ENCODE measurements at places on chromosomes 12 and 14. TPM values are rescaled to one million over a fixed set of nuclear protein-coding genes. Genes with fewer than 3 reads are reported as not detected.

DNA sequence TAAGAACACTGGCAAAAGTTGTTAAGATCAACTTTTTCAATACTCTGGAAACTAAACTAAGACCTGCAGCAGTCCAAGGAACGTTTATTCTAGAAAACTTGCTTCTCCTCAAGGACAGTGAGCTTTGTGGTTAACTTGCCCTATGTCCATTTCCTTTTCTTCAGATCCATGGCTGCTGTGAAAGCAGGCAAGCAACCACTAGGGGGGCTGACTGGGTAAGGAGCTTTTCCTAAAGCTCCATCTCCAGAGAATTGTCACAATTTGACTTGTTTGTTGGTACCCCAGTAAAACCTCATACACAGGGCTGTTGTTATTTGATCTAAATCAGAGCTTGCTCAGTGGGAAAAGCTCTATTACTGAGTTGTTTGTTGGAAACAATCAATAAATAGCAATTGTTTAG lies 10.1 kb upstream of the RPL10L start:
- DNase-seq, result no peak
- H3K36me3 ChIP-seq, result no peaks in the 10 kb centered on the region
- no peak overlapping the region for H3K27ac ChIP-seq
- no peak overlapping the region for H3K4me3 ChIP-seq
- H3K4me1 ChIP-seq, result no peaks in the 10 kb centered on the region

GRCh38 chr12:107026806-107027635 lies 40.1 kb upstream of the MTERF2 start:
- H3K4me3 ChIP-seq, result no peak overlapping the region
- H3K27ac ChIP-seq, result no peak overlapping the region
- no peak for DNase-seq
- H3K36me3 ChIP-seq, result no peaks in the 10 kb centered on the region

Gene ASPG
- total RNA-seq, result not detected

Gene OASL
- 0.35 TPM for total RNA-seq

Gene PLXNC1
- 41.3 TPM for total RNA-seq

Gene SP7
- total RNA-seq, result not detected

DNA sequence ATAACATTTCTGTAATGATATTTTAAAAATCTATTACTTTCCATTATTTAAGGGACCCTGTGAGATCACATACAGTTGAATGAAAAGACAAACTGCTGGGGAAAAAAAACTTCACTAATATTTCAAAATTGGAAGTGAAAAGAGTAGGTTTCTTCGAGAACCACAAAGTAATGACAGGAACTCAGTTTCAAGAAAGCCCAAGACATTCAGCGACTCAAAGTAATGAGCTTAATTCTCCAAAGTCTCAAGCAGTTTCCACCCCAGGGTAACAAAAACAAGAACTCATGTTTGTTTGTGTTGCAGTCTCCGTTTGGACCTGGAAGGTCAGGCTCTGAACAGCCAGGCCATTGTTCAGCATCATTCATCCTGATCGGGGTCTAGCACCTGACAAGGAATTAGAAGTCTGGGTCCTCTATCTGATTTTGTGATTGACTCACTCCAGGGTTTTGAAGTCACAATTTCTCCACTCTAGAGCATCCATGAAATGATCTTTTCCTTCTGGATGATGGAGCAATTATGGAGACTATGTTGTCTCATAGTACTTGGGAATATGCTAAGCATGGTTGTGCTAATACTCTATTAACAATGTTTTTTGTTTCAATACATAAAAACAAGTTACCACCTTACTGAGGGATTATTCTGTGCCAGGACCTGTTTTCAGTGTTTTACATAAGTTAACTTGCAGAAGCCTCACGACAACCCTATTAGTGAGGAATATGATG lies 126.9 kb downstream of the SLC25A21 start:
- H3K27me3 ChIP-seq, result no peaks in the 10 kb centered on the region
- no peaks in the 10 kb centered on the region for H3K36me3 ChIP-seq
- no peak for DNase-seq
- H3K4me3 ChIP-seq, result no peak overlapping the region

DNA sequence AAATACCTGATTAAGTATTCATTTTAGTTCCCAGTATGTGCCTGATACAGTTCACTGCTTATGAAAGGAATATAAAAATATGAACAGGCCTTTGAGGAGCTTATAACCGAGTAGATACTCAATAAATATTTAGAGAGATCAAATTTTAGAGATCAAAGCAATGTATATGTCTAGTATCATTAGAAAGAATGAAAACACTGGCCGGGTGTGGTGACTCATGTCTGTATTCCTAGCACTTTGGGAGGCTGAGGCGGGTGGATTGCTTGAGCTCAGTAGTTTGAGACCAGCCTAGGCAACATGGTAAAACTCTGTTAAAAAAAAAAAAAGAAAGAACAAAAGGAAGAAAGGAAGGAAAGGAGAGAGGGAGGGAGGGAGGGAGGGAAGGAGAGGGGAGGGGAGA lies 113.2 kb upstream of the EEA1 start:
- no peaks in the 10 kb centered on the region for H3K36me3 ChIP-seq
- no peaks in the 10 kb centered on the region for H3K27me3 ChIP-seq
- H3K4me3 ChIP-seq, result no peak overlapping the region

DNA sequence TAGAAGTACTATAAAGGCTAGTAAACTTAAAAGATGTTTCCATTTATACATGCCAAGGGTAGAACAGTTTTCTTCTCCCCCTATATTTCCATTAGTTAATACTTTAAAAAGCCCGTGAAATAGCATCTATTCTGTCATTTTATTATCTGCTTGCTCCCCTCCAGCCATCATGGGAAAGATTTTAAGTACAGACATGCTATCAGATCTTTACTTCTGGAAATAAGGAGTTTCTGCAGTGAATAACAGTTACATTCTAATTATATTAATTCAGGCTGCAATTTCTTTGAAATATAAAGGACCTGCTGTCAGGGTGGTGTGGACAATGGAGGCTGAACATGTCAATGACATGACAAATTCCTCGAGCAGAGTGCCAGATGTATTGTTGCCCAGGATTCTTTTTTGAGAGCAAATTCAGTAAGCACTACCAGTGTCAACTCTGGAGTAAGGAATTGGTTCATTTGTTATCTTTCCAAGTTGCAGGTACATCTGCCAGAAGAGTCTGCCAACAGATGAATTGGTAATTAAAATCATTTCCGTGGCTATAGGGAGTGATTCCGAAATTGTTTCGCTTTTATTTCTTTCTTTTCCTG lies 151.3 kb downstream of the BTG1 start:
- DNase-seq, result no peak
- no peaks in the 10 kb centered on the region for H3K4me1 ChIP-seq

DNA sequence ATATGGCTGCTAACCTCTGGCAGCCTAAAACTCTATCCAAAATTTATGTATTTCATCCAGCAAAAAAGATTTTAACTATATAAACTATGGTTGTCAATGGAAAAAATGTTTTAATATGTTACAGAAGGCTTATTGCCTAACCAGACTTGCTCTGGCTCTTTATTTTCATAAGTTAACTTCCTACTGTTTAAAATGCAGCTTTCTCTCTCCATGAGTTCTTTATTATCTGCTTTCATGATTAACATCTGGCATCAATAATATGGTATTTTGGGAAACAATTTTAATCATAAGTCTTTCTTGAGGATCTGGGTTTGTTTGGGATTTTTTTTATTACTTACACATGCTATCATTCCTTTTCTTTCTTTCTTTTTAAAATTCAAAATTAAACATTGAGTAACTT lies 20.5 kb downstream of the KERA start:
- H3K4me3 ChIP-seq, result no peak overlapping the region
- H3K36me3 ChIP-seq, result no peaks in the 10 kb centered on the region
- DNase-seq, result no peak
- no peaks in the 10 kb centered on the region for H3K27me3 ChIP-seq
- no peak overlapping the region for H3K27ac ChIP-seq

- peaks cover 17% of the 10 kb centered on the region for H3K27me3 ChIP-seq
- no peak overlapping the region for H3K27ac ChIP-seq
- H3K36me3 ChIP-seq, result no peaks in the 10 kb centered on the region
- no peak overlapping the region for H3K4me3 ChIP-seq
Measured at GRCh38 chr12:49092086-49092815, 2.4 kb downstream of the DHH start.

Gene DNAI7
- total RNA-seq, result 0.67 TPM

GRCh38 chr12:71069311-71069710 lies 88.5 kb downstream of the TSPAN8 start:
- H3K36me3 ChIP-seq, result no peaks in the 10 kb centered on the region
- DNase-seq, result no peak
- H3K27me3 ChIP-seq, result no peaks in the 10 kb centered on the region
- H3K4me1 ChIP-seq, result no peaks in the 10 kb centered on the region
- no peak overlapping the region for H3K27ac ChIP-seq

Gene KCNC2
- not detected for total RNA-seq

Gene KICS2
- 8.2 TPM for total RNA-seq

DNA sequence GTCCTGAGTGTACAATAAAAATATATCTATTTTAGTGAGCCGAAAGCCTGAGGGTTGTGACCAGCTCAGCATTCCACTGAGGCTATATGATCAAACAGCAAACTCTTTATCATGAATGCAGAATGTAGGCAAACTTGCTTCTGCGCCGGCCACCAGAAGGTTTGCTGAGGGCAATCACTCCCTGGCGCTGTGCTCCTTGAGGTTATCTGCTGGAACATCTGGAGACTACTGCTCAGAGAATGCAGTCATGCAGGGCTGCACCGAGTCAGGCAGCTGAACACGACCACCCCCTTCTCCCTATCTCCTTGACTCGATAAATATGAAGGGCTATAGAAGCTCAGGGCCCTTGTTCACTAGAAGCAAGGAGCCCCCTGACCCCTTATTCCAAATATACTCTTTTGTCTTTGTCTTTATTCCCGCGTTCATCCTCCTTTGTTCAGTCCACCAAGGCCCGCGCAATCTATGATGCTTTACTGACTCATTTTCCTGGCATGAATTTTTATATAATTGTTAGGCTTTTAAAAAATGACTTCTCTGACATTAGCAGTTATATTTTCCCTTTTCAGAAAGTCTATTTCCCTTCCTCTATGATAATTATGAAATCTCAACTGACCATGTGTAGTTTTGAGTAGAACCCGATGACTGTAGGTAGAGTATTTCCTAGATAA lies 1089.3 kb downstream of the SLC16A7 start:
- no peaks in the 10 kb centered on the region for H3K27me3 ChIP-seq
- H3K4me1 ChIP-seq, result no peaks in the 10 kb centered on the region
- no peak overlapping the region for H3K27ac ChIP-seq

DNA sequence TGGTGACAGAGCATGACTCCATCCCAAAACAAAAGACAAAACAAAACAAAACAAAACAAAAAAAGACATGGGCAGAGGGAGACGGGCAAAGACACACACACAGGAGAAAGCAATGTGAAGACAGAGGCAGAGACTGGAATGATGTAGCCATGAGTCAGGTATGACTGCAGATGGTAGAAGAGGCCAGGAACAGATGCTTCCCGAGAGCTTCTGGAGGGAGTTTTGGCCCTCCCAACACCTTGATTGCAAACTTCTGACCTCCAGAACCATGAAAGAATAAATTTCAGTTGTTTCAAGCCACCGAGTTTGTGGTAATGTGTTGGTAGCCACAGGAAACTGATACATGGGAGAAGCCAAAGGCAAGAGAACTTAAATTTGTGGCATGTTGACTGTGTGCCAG lies 27.1 kb downstream of the VWF start:
- H3K4me1 ChIP-seq, result peaks cover 13% of the 10 kb centered on the region
- no peak for DNase-seq
- no peaks in the 10 kb centered on the region for H3K36me3 ChIP-seq
- no peaks in the 10 kb centered on the region for H3K27me3 ChIP-seq

- H3K4me1 ChIP-seq, result no peaks in the 10 kb centered on the region
- no peaks in the 10 kb centered on the region for H3K27me3 ChIP-seq
Measured at GRCh38 chr12:103880299-103881142, 39.5 kb upstream of the NT5DC3 start.

DNA sequence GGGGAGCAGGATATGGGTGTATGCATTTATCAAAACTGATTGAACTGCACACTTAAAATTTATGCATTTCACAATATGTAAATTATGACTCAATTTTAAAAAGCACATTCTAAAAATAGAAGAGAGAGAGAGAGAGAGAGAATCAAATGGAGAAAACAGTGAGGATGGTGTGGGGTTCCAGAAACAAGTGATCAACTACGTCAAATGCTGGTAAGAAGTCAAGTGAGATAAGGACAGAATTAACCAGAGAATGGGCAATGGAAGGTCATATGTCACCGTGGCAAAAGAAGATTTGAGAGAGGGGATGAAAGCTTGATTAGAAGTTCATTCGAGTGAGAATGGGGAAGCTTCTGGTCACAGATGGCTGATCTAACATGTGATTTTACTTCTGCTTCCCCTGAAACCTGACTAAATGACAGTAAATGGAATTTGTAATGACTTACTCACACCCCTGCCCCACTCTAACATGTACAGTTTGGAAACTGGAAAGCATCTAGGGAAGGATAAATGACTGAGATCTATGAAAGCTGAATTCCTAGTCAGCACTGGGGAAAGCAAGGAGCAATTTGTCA lies 276.5 kb upstream of the AMIGO2 start:
- no peaks in the 10 kb centered on the region for H3K27me3 ChIP-seq
- no peaks in the 10 kb centered on the region for H3K4me1 ChIP-seq
- H3K4me3 ChIP-seq, result no peak overlapping the region
- H3K27ac ChIP-seq, result no peak overlapping the region
- no peaks in the 10 kb centered on the region for H3K36me3 ChIP-seq

Gene CD27
- total RNA-seq, result not detected

GRCh38 chr14:72792051-72792788 lies 101.7 kb downstream of the DPF3 start:
- no peak overlapping the region for H3K27ac ChIP-seq
- no peaks in the 10 kb centered on the region for H3K36me3 ChIP-seq
- H3K4me1 ChIP-seq, result peaks cover 7% of the 10 kb centered on the region
- H3K27me3 ChIP-seq, result no peaks in the 10 kb centered on the region
- no peak overlapping the region for H3K4me3 ChIP-seq
- no peak for DNase-seq

- no peak overlapping the region for H3K27ac ChIP-seq
- no peaks in the 10 kb centered on the region for H3K27me3 ChIP-seq
- H3K36me3 ChIP-seq, result no peaks in the 10 kb centered on the region
- H3K4me3 ChIP-seq, result no peak overlapping the region
- no peaks in the 10 kb centered on the region for H3K4me1 ChIP-seq
Measured at GRCh38 chr14:78959674-78960264, 789.6 kb downstream of the NRXN3 start.

GRCh38 chr12:63844391-63845341 lies at the start of gene SRGAP1:
Gene SRGAP1, plus strand, starts transcription at chr12:63844700. Its CDS starts 117 bp downstream, at chr12:63844817.
- H3K4me1 ChIP-seq, result peaks cover 30% of the 10 kb centered on the region
- peak; percentile 59 for DNase-seq
- H3K4me3 ChIP-seq, result peak within 1 kb of the TSS; percentile 91
- peak within 1 kb of the TSS; percentile 94 for H3K27ac ChIP-seq
- H3K27me3 ChIP-seq, result no peaks in the 10 kb centered on the region

Gene LRTM2
- not detected for total RNA-seq

Measured in Caco-2 (cell line).